ENCODE measurements at places on chromosomes 3 and 15.
A peak's percentile ranks its signal among the peaks of the same experiment; 100 is the strongest.

GRCh38 chr3:177050501-177051237 is 146.6 kb downstream of the TBL1XR1 start:
- DNase-seq = peak; percentile 70

GRCh38 chr3:112649478-112649735 is 8.5 kb upstream of the CCDC80 start:
- DNase-seq = no peak

DNA sequence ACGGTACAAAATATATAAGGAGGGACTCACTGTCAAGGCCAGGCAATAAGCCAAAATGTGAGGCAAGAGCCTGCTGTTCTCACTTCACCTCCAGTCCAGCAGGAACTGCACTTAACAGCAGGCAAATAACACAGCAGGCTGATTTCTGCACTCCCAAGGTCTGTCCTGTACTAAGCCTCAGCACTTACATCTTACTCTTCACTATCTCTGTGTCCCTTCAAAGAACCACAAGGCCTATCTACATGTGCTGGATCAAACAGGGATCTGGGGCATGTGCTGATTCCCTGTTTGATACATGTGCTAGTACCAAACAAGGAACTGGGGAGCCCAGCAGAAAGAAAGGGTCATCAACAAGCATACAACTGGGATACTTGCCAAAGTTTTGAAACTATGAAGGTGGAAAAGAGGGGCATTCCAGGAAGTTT is 22.2 kb downstream of the UACA start:
- DNase-seq = peak; percentile 75

GRCh38 chr15:25838871-25839195 is 24.3 kb downstream of the ATP10A start:
- DNase-seq = no peak

GRCh38 chr3:66552846-66553245 is 52.0 kb upstream of the LRIG1 start:
- no peak for DNase-seq

- DNase-seq = peak; percentile 16
Measured at GRCh38 chr3:183944775-183945174, 60.1 kb upstream of the PARL start.

DNA sequence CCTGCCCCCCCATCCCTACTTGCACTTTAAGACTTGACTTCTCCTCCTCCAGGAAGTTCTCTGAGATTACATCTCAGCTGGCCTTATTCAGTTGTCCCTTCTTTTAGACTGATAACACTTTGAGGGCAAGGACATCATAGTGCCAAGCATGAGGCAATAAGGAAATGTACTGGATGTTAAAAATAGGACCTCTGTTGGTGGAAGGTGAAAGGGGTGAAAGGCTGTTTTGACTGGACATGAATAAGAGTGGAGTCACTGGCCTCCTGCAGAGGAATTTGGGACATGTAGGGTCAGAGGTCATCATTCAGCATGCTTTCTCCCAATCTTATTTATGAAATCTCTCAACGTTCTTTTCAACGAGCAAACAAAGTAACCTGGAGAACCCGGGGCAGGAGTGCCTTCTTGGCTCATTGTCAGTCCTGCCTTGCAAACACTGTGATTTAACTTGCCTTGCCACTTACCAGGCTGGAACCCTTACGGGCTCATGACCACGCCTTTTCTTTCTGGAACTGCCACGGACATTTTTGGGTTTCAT is 38.6 kb downstream of the TRIM71 start:
- DNase-seq = no peak

DNA sequence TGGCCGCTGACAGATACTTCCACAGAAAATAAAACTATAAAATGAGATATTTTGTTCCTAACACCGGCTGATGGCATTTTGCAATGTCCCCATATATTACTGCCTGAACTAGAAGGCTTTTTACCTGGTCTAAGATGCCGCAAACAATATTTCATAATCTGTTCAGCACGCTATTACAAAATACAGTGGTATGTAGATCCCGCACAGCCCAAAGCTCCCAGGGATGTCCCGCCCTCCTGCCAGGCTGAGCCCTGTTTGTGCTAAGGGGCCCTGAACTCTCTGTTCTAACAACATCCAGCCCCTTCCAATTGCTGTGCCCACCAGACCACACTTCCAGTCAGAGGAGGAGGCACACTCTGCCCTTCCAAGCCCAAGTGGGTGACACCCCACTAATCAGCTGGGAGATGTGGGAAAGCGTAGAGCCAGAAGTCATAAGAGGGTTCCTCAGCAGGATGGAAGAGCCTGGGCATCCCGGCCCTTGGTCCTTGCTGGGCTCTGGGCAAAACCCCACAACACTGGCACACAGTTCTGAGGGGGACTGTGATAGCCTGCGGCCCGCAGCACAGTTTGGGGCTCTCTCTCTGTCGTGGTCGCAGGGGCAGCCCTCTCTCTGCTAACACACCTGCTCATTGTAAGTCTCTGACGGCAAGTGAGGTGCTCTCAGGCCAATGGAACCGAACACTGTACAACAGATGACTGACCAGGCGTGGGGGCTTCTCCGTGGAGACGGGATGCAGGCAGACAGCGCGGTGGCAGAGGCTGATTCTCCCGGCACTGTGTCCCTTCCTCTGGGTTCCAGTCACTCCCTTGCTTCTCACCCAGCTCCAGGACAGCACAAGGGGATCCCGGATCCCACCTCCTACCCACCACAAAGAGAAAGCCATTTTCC is 55.2 kb downstream of the PCSK6 start:
- DNase-seq = no peak

- no peak for DNase-seq
Measured at GRCh38 chr3:165653130-165653778, 184.0 kb downstream of the BCHE start.

DNA sequence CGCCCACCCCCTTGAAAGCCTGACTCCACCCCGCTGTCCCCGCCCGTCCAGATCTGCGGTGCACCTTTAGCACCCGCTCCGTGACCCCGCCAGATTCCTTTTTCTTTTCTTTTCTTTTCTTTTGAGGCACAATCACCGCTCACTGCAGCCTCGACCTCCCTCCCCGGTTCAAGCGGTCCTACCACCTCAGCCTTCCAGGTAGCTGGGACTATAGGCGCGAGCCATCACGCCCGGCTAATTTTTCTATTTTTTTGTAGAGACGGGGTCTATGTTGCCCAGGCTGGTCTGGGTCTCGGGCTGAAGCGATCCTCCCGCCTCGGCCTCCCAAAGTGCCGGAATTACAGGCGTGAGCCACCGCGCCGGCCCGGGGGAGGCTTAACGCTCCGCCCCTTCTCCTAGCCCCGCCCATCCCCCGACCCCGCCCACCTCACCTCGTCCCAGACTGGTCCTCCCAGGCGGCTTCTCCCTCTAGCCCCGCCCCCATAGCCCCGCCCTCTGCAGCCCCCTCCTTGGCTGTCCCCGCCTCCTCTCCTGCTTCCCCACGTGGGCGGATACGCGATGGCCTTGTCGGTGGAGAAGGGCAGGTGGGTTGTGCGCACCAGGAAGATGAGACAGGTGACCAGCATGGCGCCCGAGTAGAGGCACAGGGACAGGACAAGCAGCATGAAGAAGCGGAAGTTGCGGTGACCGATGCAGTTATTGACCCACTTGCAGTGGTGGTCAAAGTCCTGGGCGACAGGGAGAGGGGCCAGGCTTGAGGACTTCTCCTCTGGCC is 3.2 kb downstream of the ZDHHC19 start:
- DNase-seq = peak; percentile 63

DNA sequence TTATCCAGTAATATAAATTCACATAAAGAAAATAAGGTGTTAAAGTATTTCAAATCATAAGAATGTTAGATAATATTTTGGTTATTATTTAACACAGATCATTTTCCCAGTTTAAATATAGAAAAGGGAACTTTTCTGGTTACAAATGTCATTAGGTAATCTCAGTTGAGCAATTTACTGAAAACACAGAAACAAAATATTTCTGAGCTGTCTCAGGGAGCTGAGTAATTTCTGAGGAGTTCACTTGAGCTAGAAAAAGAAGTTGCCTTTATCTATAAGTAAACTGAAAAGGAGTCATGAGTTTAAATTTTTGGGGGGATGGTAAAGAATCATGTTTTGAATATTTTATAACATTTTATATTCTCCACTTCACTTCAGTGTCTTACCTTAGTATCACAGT is 855.4 kb upstream of the ARPP21 start:
- peak; percentile 56 for DNase-seq
